ENCODE measurements at places on chromosomes 13 and 19. TPM values are rescaled to one million over a fixed set of nuclear protein-coding genes. Genes with fewer than 3 reads are reported as not detected.

DPF1 gene
- total RNA-seq, result 3.8 TPM

ZNF382 gene
- total RNA-seq, result 4.4 TPM

ZNF587 gene
- 19.4 TPM for total RNA-seq

SLC17A7 gene
- not detected for total RNA-seq

CATSPERD gene
- not detected for total RNA-seq

IL17D gene
- 0.07 TPM for total RNA-seq

KIR3DL1 gene
- not detected for total RNA-seq

ZMYM5 gene
- total RNA-seq, result 9.2 TPM

ZNF567 gene
- 6.1 TPM for total RNA-seq

GAPDHS gene
- not detected for total RNA-seq

OR7A10 gene
- total RNA-seq, result not detected

ZNF714 gene
- 13.7 TPM for total RNA-seq

CGB3 gene
- not detected for total RNA-seq

POGLUT2 gene
- total RNA-seq, result 12.5 TPM

DACT3 gene
- total RNA-seq, result 0.04 TPM

ZNF837 gene
- 1.2 TPM for total RNA-seq

SHISA7 gene
- not detected for total RNA-seq

LGALS14 gene
- not detected for total RNA-seq

ZNF558 gene
- 10.8 TPM for total RNA-seq

SELENOV gene
- not detected for total RNA-seq

TNFSF13B gene
- total RNA-seq, result 0.17 TPM

CPAMD8 gene
- total RNA-seq, result 0.17 TPM

TJP3 gene
- not detected for total RNA-seq

RAB4B gene
- total RNA-seq, result 17.0 TPM

UQCRFS1 gene
- 43.4 TPM for total RNA-seq

PRODH2 gene
- not detected for total RNA-seq

ARHGAP45 gene
- total RNA-seq, result 4.5 TPM

KLK7 gene
- 6.3 TPM for total RNA-seq

ZNF587B gene
- 22.4 TPM for total RNA-seq

SERP2 gene
- total RNA-seq, result 4.9 TPM

WDR88 gene
- not detected for total RNA-seq

PGLYRP1 gene
- total RNA-seq, result not detected

CBLC gene
- total RNA-seq, result 44.8 TPM

FXYD1 gene
- total RNA-seq, result 0.35 TPM

S1PR5 gene
- 12.3 TPM for total RNA-seq

MAN2B1 gene
- 35.9 TPM for total RNA-seq

Measured in foreskin keratinocyte (primary cell).